ENCODE measurements at places on chromosomes 12 and 14. TPM values are rescaled to one million over a fixed set of nuclear protein-coding genes. Genes with fewer than 3 reads are reported as not detected.

COX8C gene
- not detected for total RNA-seq

OR11H7 gene
- not detected for total RNA-seq

EGLN3 gene
- total RNA-seq = 3.4 TPM

RNF212B gene
- not detected for total RNA-seq

SMIM41 gene
- total RNA-seq = not detected

HOXC10 gene
- total RNA-seq = not detected

SLC22A17 gene
- total RNA-seq = 62.4 TPM

ADSS1 gene
- 20.5 TPM for total RNA-seq

GRCh38 chr12:67818459-67818903 lies 169.9 kb downstream of the DYRK2 start:
- H3K4me1 ChIP-seq = no peaks in the 10 kb centered on the region
- H3K36me3 ChIP-seq = no peaks in the 10 kb centered on the region
- no peak overlapping the region for H3K27ac ChIP-seq

- H3K27me3 ChIP-seq = no peaks in the 10 kb centered on the region
- H3K36me3 ChIP-seq = no peaks in the 10 kb centered on the region
- no peaks in the 10 kb centered on the region for H3K4me1 ChIP-seq
- DNase-seq = no peak
- no peak overlapping the region for H3K27ac ChIP-seq
- no peak overlapping the region for H3K4me3 ChIP-seq
Observed at GRCh38 chr12:42932936-42933335, 343.4 kb upstream of the PRICKLE1 start.

DNA sequence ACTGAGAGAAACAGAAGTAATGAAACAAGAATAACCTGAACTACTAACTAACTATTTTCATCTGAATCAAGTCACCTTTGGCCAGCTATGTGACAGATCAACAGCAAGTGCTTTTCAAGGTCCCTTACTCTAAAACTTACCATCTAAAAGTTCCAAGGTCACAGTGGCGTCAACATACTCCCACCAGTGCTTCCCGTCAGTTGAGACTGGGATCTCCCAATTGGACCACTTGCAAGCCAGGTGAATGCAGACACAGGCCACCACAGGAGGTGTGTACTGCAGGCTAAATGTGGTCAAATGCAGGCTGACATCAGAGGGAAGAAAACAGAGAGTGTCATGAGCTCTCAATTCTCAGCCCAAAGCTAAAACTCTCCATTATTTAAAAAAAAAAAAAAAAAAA lies 13.8 kb upstream of the KANSL2 start:
- H3K4me3 ChIP-seq = no peak overlapping the region
- H3K4me1 ChIP-seq = no peaks in the 10 kb centered on the region
- H3K36me3 ChIP-seq = peaks cover 73% of the 10 kb centered on the region

DNA sequence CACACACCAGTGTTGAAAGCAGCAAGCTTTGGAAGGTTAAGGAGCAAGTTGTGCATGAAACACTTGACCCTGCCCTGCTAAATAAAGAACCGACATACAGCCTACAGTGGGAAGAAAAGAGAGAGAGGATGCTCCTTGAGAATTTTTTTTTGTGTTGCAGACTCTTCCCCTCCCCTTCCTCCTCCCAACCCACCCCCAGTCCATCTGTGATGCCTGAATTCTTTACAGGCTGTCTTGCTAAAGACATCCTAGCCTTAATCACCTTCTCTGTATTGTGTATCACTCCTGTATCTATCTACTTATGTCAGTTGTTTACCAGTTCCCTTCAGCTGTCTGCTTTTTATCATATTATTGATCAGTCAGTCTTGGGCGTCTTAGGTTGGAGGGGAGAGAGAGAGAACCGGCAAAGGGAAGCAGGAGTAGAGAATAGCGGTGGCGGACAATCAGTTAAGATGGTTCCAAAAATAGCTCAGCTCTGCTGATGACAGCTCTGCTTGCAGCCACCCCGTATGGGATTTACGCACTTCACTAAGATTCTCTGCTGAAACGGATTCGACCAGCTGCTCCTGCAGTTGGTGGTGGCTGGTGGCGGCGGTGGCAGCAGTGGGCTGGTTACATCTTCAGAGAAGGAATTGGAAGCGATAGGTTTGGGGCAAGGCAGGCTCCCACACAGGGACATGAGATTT lies 664.7 kb downstream of the NRXN3 start:
- H3K4me3 ChIP-seq = no peak overlapping the region
- H3K27me3 ChIP-seq = no peaks in the 10 kb centered on the region
- H3K36me3 ChIP-seq = no peaks in the 10 kb centered on the region
- H3K4me1 ChIP-seq = no peaks in the 10 kb centered on the region

- DNase-seq = no peak
- H3K36me3 ChIP-seq = no peaks in the 10 kb centered on the region
- H3K27me3 ChIP-seq = no peaks in the 10 kb centered on the region
Observed at GRCh38 chr12:34097213-34097612, 74.9 kb downstream of the ALG10 start.

GRCh38 chr14:20515846-20516245 lies 10.5 kb downstream of the RNASE10 start:
- no peak for DNase-seq
- peaks cover 4% of the 10 kb centered on the region for H3K27me3 ChIP-seq
- H3K36me3 ChIP-seq = no peaks in the 10 kb centered on the region
- H3K27ac ChIP-seq = no peak overlapping the region
- no peaks in the 10 kb centered on the region for H3K4me1 ChIP-seq

DNA sequence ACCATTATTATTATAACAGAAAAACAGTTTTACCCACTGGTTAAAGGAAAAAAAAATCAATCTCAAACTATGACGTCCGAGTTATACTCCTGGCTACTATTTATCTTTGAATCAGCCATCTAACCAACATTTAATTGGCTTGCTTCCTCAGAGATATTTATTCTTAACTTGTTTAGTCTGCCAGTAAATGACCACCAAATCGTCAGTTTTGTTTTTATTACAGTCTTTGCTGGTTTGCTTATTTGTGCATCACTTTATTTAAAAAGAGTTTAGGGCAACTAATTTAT lies 71.2 kb downstream of the RASSF8 start:
- no peak overlapping the region for H3K27ac ChIP-seq
- no peaks in the 10 kb centered on the region for H3K36me3 ChIP-seq
- no peak for DNase-seq
- H3K4me3 ChIP-seq = no peak overlapping the region

All from adrenal gland (tissue), 19 donors.